MCF 10A (cell line): ENCODE measurements at places on chromosomes 3 and 15.

DNA sequence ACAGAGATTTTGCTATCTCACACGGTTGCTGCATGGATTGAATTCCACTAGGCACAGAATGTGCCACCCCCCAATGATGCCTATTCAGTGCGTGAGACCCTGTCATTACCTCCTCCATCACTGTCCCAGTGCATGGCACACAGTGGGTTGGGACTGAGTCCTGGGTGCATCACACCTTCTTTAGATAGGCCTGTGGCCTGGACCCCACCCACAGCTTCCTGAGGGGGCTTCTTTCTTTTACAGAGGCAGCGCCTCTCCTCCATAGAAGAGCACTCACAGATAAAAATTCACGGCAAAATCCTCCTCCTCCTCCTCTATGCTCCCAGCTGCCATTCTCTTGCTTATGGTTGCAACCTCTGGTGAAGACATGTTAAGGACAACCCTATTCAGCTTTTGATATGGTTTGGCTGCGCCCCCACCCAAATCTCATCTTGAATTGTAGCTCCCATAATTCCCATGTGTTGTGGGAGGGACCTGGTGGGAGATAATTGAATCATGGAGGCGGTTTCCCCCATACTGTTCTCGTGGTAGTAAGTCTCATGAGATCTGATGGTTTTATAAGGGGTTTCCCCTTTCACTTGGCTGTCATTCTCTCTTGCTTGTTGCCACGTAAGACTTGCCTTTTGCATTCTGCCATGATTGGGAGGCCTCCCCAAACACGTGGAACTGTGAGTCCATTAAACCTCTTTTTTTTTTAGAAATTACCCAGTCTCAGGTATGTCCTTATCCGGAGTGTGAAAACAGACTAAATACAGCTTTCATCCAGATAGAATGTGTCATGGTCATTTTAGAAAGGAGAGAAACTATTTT, 147.6 kb downstream of the KLF13 start:
- no peak overlapping the region for H3K27ac ChIP-seq
- H3K4me3 ChIP-seq, result no peak overlapping the region
- H3K27me3 ChIP-seq, result no peaks in the 10 kb centered on the region
- H3K36me3 ChIP-seq, result peaks cover 4% of the 10 kb centered on the region
- H3K4me1 ChIP-seq, result peaks cover 18% of the 10 kb centered on the region

- H3K36me3 ChIP-seq, result no peaks in the 10 kb centered on the region
- H3K27ac ChIP-seq, result peak overlapping the region; percentile 64
- no peak overlapping the region for H3K4me3 ChIP-seq
- H3K4me1 ChIP-seq, result peaks cover 7% of the 10 kb centered on the region
Measured at GRCh38 chr3:156888176-156888575, 62.0 kb downstream of the LEKR1 start.

- peaks cover 15% of the 10 kb centered on the region for H3K4me1 ChIP-seq
- H3K4me3 ChIP-seq, result no peak overlapping the region
- peak overlapping the region; percentile 5 for H3K27ac ChIP-seq
- peak; percentile 85 for DNase-seq
Measured at GRCh38 chr3:159458010-159458409, 530.6 kb upstream of the IL12A start.

GRCh38 chr15:74873756-74874424, 725 bp upstream of the SCAMP2 start:
- DNase-seq, result no peak
- H3K27me3 ChIP-seq, result no peaks in the 10 kb centered on the region
- H3K4me3 ChIP-seq, result peak overlapping the region; percentile 100
- peaks cover 12% of the 10 kb centered on the region for H3K36me3 ChIP-seq
- H3K4me1 ChIP-seq, result peaks cover 27% of the 10 kb centered on the region

- H3K36me3 ChIP-seq, result peaks cover 6% of the 10 kb centered on the region
- DNase-seq, result peak; percentile 27
- H3K4me3 ChIP-seq, result no peak overlapping the region
- H3K27ac ChIP-seq, result no peak overlapping the region
- no peaks in the 10 kb centered on the region for H3K27me3 ChIP-seq
Measured at GRCh38 chr3:101813817-101814440, 34.9 kb downstream of the NXPE3 start.

GRCh38 chr3:185818267-185818875, 6.5 kb downstream of the IGF2BP2 start:
- H3K36me3 ChIP-seq, result no peaks in the 10 kb centered on the region
- no peaks in the 10 kb centered on the region for H3K27me3 ChIP-seq
- H3K4me1 ChIP-seq, result peaks cover 46% of the 10 kb centered on the region
- H3K4me3 ChIP-seq, result peak overlapping the region; percentile 50
- DNase-seq, result peak; percentile 28
- peak overlapping the region; percentile 66 for H3K27ac ChIP-seq

DNA sequence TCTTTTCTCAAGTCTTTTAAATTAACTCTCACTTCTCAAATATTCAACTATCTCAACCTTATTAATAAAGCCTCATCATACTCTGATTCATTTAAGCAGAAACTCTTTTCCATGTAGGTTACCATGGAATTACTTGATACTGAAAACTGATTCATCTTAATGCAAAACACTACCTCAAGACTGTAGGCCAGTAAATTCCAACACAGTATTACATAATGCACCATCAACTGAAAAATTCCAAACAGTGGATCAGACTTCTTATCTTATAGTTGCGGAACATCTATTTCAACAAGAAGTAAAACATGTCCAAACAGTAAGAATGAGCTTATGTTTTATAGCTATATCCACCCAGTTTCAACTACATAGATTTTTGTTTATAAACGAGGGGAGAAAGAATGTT, 124.5 kb downstream of the PEAK1 start:
- H3K27ac ChIP-seq, result no peak overlapping the region
- H3K4me3 ChIP-seq, result no peak overlapping the region
- no peaks in the 10 kb centered on the region for H3K27me3 ChIP-seq
- no peaks in the 10 kb centered on the region for H3K4me1 ChIP-seq
- no peak for DNase-seq
- no peaks in the 10 kb centered on the region for H3K36me3 ChIP-seq

DNA sequence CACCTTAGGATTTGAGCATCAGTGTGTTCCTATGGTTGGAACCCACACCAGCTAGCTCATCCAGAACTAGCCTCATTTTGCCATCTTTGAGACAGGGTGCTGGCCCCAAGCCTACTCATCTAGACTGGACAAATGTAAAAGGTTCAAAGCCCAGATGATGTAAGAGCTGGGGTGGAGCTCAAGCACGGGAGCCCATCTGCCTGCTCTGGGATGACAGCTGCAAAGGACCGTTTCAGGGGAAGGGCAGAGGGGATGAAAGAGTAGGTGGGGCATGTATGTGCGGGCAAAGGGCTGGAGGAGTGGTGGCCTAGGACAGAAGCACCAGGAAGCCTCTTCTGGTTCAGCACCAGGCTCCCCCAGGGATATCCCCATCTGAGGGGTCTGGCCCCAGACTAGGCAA, 15.8 kb downstream of the CLK3 start:
- H3K36me3 ChIP-seq, result peaks cover 63% of the 10 kb centered on the region
- no peak for DNase-seq
- no peak overlapping the region for H3K27ac ChIP-seq
- H3K4me1 ChIP-seq, result no peaks in the 10 kb centered on the region
- H3K4me3 ChIP-seq, result no peak overlapping the region
- H3K27me3 ChIP-seq, result no peaks in the 10 kb centered on the region
